HEK293T (cell line): ENCODE measurements at places on chromosomes 2 and 18.

DNA sequence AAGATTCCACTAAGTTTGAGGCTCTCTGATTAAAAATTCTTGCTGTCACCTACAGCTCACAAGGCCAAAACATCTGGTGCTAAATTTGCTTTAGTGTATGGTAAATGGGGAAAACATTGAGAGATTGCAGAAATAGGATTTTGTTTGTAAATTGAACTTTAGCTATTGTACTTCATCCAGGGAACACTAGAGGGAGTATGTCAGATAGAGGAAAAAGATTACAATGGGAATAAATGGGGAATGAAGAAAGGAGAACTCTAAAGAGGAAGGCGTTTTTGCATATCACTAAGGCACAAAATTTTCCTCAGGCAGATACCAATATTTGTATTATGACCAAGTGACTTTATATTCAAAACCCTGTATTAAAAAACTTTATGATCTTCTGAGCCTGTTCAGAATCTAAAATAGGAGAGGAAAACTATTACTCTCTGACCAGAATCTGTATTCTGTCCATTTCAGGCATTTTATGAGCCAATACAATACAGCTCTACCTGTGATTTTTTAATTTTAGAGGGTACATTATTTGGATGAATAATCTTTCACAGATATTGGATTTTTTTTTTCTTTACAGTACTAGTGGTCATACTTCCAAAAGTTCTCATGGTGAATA lies 52.3 kb upstream of the ITGB6 start:
- DNase-seq, result peak; percentile 33

- DNase-seq, result no peak
Observed at GRCh38 chr18:57439985-57440330, 4.8 kb downstream of the ONECUT2 start.

DNA sequence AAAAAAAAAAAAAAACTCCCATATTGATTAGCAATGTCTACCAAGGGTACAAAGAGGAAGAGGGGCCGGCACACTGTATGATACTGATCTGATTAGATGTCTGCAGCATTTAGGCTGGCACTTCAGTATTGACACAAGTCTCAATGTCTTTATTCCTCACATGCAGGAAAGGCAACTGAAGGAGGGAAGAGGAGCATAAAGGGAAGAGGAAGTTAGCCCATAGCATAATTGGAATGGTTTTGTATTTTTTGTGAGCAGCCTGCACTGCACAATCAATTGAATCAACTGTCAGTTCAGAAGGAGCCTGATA lies 79.0 kb downstream of the DNER start:
- no peak for DNase-seq

- no peak for DNase-seq
Observed at GRCh38 chr2:75540994-75541393, 19.7 kb downstream of the EVA1A start.

- DNase-seq, result no peak
Observed at GRCh38 chr18:45671321-45671720, 52.7 kb upstream of the SLC14A1 start.

GRCh38 chr2:168443818-168444217 lies 12.3 kb upstream of the CERS6 start:
- no peak for DNase-seq
